ENCODE measurements at places on chromosomes 2 and 18.

GRCh38 chr2:8281950-8282857 lies 399.7 kb upstream of the ID2 start:
- DNase-seq, result no peak

- no peak for DNase-seq
These were observed 52.0 kb upstream of the TRIM43 start for GRCh38 chr2:95539836-95540235.

DNA sequence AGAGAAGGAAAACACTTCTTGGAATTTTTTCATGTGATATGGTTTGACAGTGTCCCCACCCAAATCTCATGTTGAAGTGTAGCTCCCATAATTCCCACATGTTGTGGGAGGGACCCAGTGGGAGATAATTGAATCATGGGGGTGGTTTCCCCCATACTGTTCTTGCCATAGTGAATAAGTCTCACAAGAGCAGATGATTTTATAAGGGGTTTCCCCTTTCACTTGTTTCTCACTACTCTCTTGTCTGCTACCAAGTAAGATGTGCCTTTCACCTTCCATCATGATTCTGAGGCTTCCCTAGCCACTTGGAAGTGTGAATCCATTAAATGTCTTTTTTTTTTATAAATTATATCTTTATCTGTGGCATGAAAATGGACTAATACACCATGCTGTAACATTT lies 250.7 kb downstream of the LPIN1 start:
- no peak for DNase-seq

GRCh38 chr18:59911600-59911999 lies 11.8 kb downstream of the PMAIP1 start:
- no peak for DNase-seq

DNA sequence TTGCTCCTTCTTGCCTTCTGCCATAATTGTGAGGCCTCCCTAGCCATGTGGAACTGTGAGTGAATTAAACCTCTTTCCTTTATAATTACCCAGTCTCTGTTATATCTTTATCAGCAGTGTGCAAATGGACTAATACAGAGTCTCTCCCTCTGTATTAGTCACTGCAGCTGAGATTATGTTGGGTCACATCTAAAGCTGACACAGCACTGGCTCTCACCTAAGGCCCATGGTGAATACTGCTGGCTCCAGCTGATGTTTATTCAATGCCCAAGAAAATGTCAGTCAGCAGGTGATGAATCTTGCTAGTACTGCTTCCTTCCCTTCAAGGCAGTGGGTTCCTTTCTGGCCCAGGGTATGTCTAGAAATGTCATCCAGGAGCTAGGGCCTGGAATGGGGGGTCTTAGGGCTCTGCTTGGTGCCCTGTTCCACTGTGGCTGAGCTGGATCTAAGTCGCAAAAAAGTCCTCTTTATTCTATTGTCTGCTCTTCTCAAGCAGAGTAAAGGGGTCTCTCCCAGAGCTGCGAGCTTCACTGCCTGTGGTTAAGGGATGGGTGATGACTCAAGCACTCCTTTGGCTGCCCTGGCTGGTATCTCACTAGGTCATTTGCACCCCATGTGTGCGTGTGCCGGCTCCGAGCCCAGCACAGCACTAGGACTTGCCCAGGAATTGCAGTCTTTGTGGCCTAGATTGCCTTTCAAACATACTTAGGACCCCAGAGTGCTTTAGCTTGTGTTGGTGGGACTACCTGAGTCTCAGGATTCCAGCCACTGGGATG lies 29.9 kb downstream of the PPP1R1C start:
- DNase-seq, result no peak

- DNase-seq, result no peak
These were observed 352.8 kb downstream of the THSD7B start for GRCh38 chr2:137118140-137118539.

GRCh38 chr2:38748943-38749804 lies 2.0 kb downstream of the SRSF7 start:
- no peak for DNase-seq

- DNase-seq, result no peak
These were observed 42.1 kb downstream of the NHEJ1 start for GRCh38 chr2:219118504-219118903.

GRCh38 chr18:62061821-62062478 lies 124.9 kb downstream of the PIGN start:
- DNase-seq, result no peak

DNA sequence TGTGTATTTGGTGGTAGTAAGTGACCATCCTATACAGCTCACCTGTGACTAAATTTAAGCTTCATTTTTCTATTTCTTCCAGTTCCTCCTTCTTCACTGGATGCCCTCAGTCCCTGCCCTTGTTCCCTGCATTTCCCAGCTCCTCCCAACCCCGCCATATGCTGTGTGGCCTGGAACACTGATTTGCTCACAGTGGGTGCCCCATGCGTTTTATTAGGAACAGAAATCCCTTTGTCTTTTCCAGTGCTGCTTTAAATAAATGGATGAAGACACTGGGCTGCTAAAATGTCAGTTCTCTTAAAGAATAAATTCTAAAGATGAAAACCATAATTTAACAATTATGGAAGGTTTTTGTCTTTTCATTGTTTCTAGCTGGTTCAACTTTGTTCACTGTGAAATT lies 477.3 kb downstream of the DCDC2C start:
- no peak for DNase-seq

- DNase-seq, result no peak
These were observed 60.1 kb upstream of the CHMP1B start for GRCh38 chr18:11791131-11791530.
